CD4-positive, alpha-beta memory T cell (primary cell): ENCODE measurements at places on chromosomes 7 and 10. TPM values are rescaled to one million over a fixed set of nuclear protein-coding genes. Genes with fewer than 3 reads are reported as not detected.

GDF2 gene
- not detected for polyA plus RNA-seq

LIPM gene
- polyA plus RNA-seq: not detected

CTTNBP2 gene
- polyA plus RNA-seq: not detected

CHST12 gene
- 22.5 TPM for polyA plus RNA-seq

TMEM213 gene
- polyA plus RNA-seq: not detected

TBX20 gene
- polyA plus RNA-seq: not detected

AGAP4 gene
- 0.12 TPM for polyA plus RNA-seq

AVPI1 gene
- 5.6 TPM for polyA plus RNA-seq

PLEKHA1 gene
- polyA plus RNA-seq: 90.5 TPM

AKR1C3 gene
- polyA plus RNA-seq: 19.4 TPM

ADAMTS14 gene
- not detected for polyA plus RNA-seq

DPP6 gene
- not detected for polyA plus RNA-seq

ECHDC3 gene
- 0.14 TPM for polyA plus RNA-seq

FLNC gene
- polyA plus RNA-seq: not detected

DNA sequence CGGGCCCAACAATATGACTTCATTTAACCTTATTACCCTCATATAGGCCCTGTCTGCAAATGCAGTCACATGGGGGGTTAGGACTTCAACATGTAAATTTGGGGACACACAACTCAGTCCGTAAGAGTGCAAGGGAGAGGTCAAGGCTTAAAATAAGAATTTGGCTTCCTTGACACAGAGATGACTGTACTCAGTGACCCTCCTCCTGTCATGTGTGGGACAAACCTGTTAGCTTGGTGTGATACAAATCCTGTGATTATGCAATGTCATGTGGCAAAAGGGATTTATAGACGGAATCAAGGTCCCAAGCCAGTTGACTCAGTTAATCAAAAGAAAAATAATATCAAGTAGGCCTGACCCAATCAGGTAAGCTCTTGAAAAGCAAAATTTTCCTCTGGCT lies 25.9 kb upstream of the GTPBP4 start:
- no peak for DNase-seq

DNA sequence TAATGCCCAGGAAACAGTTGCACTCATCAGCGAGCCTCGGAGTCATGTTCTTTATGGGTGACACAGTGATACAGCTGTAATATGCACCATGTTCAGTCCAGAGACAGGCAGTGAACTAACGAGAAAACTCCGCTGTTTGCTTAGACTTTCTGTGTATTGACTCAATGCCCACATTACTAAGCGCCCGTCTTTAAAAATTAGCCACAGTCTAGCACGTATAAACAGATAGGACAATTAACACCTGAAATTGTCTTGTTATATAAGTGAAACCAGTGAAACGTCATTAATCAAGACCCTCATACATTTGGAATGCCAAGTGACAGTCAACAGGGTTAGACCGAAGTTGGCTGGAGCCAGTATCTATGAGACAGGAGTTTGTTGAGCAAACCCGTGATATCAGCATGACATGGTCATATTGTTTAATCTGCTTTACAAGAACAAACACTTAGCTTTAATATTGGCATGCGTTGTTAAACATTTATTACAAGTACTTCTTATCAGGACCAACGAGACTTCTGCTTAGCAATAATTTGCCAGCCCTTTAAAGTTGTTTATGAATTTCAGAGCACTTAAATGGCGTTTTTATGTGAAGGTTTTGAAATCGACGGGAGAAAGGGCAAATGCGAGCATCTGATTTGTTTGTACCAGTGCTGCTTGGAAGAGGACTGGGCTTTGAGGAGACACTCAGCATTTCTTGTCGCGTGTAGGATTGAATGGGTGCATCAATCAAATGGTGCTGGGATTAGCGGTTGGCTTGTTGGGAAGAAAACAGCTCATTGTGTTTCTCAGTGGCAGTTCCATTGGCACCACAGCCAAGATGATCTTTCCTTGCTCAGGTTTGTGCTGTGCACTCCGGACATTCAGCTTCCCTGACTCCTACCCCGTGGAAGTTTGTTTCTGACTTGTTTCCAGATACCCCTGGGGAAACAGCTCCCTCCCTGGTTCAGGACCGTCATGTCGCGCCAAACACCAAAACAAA lies 56.3 kb downstream of the CAMK1D start:
- no peak for DNase-seq

- no peak for DNase-seq
Measured at GRCh38 chr7:52091996-52092395, 775.4 kb upstream of the COBL start.

DNA sequence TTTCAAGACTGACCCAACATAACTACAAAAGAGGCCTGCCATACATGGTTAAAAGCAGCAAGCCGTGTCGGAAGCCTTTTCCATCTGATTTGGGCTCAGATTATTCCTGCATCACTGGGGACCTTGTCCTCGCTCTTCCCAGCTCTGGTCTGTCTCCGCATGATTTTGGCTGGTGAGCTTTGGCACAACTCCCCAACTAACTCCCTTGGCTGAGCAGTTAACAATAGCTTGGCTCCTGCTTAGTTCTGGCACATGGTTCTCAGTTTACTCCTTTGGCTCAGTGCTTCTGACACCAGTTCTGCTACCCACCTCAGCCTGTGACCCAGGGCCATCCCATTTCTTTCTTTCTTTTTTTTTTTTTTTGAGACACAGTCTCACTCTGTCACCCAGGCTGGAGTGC lies 17.0 kb downstream of the AGK start:
- no peak for DNase-seq

- DNase-seq: no peak
Measured at GRCh38 chr7:156470399-156471320, 169.9 kb upstream of the RNF32 start.

DNA sequence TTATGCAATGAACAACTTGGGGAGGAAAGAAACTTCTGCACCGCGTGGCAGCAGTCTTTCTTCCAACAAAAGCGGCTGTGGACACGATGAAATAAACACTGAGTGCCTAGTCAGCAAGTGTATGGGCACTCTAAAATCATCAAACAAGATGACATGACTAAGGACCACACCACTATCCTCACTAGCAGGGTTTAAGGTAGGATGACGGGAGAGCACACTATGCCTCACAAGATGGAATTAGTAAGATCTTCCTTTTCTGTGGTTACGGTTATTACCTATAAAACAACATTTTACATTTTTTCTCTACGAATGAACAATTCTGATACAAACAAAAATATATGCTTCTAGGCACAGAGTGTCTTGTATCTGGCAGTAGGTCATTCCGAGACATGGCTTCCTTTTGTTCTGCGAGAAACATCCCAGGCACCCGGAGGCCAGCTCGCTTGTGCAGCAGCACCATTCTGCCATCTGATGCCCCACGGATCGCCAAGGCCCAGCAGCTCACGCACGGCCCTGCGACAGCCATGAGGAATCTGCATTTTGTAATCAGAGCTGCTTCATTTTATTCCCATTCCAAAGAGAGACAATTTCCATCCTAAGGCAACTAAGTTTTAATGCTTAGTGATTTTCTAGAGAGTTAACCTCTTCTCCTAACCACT lies 54.1 kb upstream of the NCAPG2 start:
- DNase-seq: no peak

- DNase-seq: no peak
Measured at GRCh38 chr10:131141645-131142516, 169.6 kb downstream of the TCERG1L start.

- no peak for DNase-seq
Measured at GRCh38 chr10:123996302-123996701, 97.1 kb downstream of the CHST15 start.

- DNase-seq: no peak
Measured at GRCh38 chr10:72702868-72703581, 11.1 kb downstream of the MCU start.

- DNase-seq: no peak
Measured at GRCh38 chr7:147478796-147479195, 1111.8 kb upstream of the C7orf33 start.

DNA sequence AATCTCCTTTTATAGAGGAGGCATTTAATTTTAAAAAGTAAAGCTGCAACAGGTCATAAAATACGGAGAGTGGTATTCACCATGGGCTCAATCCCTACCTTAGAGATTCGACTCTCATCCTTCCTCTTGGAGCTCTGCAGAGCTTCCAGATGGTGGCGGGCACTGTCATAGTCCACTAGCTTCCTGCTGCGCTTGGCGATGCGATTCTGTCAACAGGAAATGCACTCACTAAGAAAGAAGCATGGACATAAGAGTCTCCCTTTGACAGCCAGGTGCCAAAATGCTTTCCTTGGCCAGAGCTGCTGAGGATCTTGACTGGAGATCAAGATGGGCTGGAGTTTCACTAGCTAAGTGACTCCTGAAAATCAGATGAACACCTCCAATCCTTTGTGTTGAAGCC lies 154.4 kb downstream of the AMPH start:
- DNase-seq: no peak

DNA sequence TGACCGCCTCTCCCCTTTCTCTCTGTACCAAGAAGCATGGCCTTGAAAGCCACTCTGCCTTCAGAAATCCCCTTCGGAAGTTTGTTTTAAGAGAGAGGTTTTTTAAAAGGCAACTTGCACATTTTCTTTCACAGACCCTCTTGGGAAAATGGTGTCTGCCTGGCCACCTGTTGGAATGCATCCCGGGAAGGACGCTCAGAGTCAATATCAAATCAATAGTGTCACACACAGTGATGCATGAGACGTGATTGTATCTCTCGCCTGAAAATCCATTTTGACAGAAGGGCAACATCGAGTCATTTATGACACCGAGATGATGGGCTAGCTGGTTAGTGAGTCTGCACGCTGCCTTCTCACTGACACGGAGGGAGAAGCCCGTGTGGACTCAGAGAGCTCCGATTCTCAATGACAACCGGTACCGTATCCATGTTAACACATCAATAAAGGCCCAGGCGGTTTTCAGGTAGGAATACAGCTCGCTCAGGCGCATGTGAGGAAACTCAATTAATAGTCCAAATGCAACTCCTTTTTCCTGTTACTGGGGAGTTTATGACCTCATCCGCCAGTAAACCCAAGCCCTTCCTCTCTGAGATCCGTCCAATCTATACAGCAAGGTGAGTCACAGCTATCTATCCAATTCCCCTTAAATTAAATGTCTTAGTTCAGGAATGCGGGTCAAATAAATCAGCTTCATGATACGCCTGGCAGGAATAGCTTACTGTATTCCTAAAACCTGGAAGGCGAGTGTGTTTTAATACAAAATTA lies 621.5 kb upstream of the MKI67 start:
- DNase-seq: no peak

- no peak for DNase-seq
Measured at GRCh38 chr7:105267244-105267643, 121.5 kb downstream of the SRPK2 start.

DNA sequence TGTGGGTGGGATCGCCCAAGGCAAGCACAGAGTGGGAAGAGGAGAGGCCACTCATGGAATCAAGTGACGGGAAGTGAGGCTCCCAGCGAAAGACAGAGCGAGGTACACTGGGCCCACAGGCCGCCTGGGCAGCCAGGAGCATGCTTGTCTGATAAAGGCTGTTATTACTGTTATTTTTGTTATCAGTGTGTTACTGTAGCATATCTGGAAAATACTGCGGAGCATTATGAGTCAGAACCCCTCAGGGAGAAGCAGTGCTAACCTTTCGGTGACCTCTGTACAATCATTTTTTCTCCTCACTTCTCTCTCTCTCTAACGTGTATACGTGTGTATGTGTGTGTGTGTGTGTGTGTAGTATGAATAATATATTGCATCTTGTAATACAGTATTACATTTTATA lies 3.8 kb upstream of the TCERG1L start:
- no peak for DNase-seq

- no peak for DNase-seq
Measured at GRCh38 chr7:18414885-18415284, 80.7 kb upstream of the HDAC9 start.

DNA sequence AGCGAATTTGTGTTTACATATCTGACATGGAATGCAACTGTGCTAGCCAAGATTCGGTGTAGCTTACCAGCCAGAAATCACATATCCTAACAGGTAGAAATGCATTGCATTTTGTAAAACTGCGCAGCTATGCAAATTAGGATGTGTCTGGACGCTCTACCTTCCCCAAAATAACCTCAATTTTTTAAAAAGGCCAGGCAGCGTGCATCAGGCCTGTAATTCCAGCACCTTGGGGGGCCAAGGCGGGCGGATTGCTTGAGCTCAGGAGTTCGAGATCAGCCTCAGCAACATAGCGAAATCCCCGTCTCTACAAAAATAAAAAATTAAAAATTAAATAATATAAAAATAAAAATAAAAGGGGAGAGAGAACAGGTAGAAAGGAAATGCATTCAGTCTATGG lies 305.0 kb downstream of the TYW1 start:
- no peak for DNase-seq

GRCh38 chr7:73382934-73383503 lies 50.6 kb upstream of the FZD9 start:
- DNase-seq: no peak

GRCh38 chr7:48259463-48260280 lies 88.4 kb downstream of the ABCA13 start:
- no peak for DNase-seq

DNA sequence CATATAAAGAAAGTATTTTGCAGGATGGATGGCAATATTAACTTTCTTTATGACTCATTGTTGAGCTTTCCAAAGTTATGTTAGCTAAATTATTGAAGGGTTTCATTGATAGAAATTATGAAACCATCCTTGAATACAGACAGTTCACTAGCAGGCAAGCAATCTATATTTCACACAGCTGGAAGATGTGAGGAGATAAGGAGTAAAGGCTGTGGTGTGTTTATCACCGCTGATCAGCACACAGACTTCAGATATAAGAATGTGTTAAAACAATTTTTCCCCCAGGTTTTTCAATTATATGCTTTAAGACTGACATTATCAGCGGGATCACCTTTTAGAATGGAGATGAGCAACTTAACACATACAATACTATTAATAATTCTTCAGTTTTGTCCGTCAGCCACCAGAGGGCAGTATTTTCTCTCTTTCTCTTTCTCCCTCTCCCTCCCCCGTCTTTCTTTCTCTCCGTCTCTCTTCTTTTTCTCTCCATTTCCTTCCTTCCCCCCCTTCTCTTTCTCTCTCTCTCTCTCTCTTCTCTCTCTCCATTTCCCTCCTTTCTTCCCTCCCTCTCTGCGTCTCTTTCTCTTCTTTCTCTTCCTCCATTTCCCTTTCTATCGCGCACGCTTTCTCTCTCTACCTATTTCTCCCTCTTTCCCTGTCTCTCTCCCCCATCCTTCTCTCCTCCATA lies 62.9 kb upstream of the FAM171A1 start:
- peak; percentile 48 for DNase-seq

GRCh38 chr10:114499630-114500190 lies 95.4 kb upstream of the AFAP1L2 start:
- DNase-seq: peak; percentile 61
